ENCODE measurements at places on chromosomes 2 and 18.

DNA sequence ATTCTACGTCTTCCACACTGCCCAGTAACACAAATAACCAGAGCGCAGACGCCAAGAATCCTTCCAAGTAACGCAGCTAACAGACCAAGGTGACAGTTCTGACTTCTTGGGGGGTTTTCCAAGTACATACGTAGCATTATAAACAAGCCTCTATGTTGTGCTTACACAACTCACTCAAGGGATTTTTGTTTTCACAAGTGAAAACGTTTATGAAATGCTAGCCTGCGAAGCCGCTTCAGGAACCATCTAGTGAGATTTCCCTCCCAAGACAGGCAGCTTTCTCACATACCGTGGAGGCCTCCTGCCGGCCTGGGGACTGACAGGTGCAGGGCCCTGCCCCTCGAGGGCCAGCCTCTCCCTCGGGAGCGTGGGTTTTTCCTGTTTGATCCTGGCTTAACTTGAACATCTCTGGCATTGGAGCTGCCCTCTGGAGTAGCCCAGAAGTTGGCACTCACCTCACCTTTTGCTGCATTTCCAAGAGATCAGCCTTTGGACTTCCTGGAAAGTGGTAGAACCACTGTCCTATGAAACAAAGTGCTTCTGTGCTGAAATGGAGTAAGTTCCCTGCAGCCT lies 151.1 kb downstream of the MBP start:
- no peak for DNase-seq

DNA sequence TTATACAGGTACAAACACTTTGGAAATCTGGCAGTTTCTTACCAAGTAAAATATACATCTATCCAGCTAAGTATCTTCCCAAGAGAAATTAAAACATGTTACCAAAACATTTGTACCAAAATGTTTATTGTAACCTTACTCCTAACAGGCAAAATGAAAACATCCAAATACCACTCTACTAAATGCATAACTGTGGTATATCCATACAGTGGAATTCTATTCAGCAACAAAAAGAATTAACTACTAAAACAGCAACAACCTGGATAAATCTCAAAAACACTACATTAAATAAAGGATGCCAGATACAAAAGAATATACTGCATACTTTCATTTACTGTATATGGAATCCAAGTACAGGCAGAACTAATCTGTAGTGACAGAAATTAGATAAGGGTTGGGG lies 51.1 kb downstream of the TLK1 start:
- no peak for DNase-seq

DNA sequence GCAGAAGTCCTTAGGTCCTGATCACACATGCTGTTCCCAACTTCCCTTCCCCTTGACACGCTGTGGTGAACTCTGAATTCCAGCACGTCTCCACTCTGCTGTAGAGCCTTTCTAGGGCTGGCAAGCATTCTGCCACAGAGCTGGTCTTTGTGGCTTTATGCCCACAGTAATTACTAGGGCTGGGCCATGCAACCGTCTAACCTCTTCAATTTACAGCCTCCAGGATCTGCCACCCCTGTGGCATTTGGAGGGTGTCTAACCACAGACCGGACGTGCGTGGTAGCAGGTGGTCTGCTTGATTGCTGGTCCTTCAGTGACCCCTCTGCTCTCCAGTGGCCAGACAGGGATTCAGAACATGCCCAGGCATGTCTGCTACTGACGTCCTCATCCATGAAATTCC lies 43.1 kb upstream of the TGFA start:
- DNase-seq: no peak

GRCh38 chr2:144467502-144468137 lies 52.3 kb downstream of the ZEB2 start:
- no peak for DNase-seq

All from activated naive CD4-positive, alpha-beta T cell treated with anti-CD3 and anti-CD28 coated beads, Interleukin-2, amount 50 U/mL, for 16 hours (primary cell).